ENCODE measurements at places on chromosomes 7 and 10.

- H3K4me3 ChIP-seq = no peak overlapping the region
- peak; percentile 73 for DNase-seq
- H3K27ac ChIP-seq = peak overlapping the region; percentile 22
- H3K27me3 ChIP-seq = no peaks in the 10 kb centered on the region
- no peaks in the 10 kb centered on the region for H3K36me3 ChIP-seq
These were observed 69.5 kb upstream of the ZNF438 start for GRCh38 chr10:31101123-31101522.

DNA sequence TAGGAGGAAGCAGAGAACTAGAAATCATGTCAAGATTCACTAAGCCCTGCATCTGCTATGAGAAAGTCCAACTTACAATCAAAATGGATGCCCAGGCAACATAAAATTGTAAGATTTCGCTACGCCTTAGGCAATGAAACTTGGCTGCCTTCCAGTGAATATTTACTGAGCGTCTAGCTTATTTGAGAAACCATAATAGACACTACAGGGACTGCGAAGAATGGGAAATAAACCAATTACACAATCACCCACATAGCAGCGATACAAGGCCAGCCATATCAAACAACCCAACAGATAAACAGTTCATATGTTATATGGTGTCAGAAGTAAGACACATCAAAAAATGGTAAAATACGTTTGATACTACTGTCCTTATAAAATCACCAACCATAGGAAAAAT, 545.0 kb upstream of the C7orf33 start:
- no peaks in the 10 kb centered on the region for H3K36me3 ChIP-seq
- H3K4me1 ChIP-seq = no peaks in the 10 kb centered on the region
- H3K4me3 ChIP-seq = no peak overlapping the region
- no peaks in the 10 kb centered on the region for H3K27me3 ChIP-seq
- DNase-seq = no peak

DNA sequence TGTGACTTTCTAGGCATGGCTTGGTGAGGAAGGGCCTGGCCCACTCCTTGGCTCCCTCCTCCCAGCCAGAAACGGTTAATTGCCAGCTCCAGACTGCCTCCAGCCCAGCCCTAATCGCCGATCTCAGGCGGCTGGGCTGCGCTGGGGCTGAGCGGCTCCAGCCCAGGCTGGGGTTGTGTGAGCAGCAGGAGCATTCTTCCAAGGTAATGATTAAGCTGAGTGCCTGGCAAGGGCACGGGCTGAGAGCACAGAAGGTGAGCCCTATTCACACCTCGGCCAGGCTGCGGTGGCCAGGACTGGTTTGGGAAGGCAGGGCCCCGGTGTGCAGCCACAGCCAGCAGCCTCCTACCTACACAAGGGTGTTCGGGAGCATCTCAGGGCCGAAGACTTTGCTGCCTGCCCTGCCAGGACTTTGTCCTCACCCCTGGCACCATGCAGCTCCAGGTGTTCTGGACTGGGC, at the start of gene TMEM72:
TMEM72 (plus strand) TSS at position 257 of the 460 bp plus-strand sequence; CDS start at position 433, 176 bp downstream.
- H3K4me3 ChIP-seq = no peak within 1 kb of the TSS
- H3K4me1 ChIP-seq = no peaks in the 10 kb centered on the region

- H3K27ac ChIP-seq = no peak overlapping the region
- no peaks in the 10 kb centered on the region for H3K36me3 ChIP-seq
- H3K27me3 ChIP-seq = no peaks in the 10 kb centered on the region
These were observed 91.2 kb upstream of the PLPP4 start for GRCh38 chr10:120365872-120366271.

DNA sequence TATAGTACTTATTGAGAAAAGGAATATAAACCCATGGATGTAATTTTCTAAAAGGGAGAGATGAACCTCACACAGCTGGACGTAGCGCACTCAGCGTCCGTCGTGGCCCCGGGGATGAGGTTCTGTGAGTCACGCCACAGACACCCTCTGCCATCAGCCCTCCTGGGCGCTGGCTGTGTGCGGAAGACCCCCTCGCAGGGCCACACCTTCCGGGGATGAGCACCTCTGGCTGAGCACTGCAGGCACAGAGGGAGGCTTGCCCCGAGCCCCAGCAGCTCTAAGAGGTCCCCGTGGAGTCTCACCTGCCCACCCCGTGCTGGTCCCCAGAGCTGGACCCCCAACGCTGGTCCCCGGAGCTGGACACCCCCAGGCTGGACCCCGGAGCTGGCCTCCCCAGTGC, 215.8 kb downstream of the PTPRN2 start:
- H3K36me3 ChIP-seq = no peaks in the 10 kb centered on the region
- no peak overlapping the region for H3K4me3 ChIP-seq
- no peaks in the 10 kb centered on the region for H3K4me1 ChIP-seq
- no peak overlapping the region for H3K27ac ChIP-seq

DNA sequence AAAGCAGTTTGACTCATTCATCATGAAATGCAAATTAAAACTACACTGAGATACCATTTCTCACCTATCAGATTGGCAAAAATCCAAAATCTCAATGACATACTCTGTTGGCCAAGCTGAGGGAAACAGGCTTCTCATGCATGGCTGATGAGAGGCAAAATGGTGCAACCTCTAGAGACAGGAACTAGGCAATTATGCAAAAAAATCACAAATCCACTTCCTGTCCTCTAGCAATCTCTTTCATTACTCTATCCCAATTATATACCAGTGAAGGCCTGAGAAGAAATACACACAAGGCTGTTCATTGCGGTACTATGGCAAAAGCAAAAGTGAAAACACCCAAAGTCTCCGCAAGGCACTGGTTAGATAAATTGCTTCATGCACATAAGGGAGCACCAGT, 25.9 kb upstream of the PTPRN2 start:
- H3K4me1 ChIP-seq = no peaks in the 10 kb centered on the region
- H3K27ac ChIP-seq = no peak overlapping the region
- H3K4me3 ChIP-seq = no peak overlapping the region
- no peak for DNase-seq
- H3K27me3 ChIP-seq = no peaks in the 10 kb centered on the region

DNA sequence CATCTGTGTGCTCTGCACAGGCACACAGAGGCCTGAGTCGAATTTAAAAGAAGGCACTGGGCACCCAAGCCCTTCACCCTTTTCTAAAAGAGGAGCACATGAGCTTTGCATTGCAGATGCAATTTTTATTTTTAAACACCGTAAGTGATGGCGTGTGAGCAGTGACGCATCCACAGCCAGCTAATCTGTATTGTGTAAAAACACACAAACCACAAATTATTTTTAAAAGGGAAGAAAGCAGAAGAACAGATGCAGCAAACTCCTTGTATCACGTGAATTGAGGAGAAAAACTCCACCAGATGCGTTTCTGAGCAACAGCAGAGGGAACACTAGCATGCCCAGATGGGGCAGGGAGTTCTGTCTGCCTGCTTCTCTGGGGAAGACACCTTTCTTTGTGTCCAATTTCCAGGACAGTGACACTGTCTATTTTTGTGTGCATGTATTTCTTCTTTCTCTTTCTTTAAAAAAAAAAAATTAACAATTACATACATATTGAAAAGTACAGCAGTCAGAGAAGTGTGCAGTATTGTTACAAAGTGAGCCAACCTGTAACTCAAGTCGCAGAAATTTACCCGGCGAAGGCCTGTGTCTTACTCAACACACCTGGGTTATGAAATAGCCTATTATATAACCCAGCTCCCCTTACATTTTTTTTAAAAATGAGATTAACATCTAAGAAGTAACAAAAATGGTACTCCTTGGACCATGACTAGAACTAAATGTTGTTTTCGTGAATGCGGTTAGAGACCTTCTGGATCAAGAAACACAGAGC, 39.2 kb downstream of the EEPD1 start:
- no peaks in the 10 kb centered on the region for H3K4me1 ChIP-seq
- no peaks in the 10 kb centered on the region for H3K27me3 ChIP-seq
- DNase-seq = no peak
- H3K36me3 ChIP-seq = no peaks in the 10 kb centered on the region
- H3K4me3 ChIP-seq = no peak overlapping the region

- peaks cover 39% of the 10 kb centered on the region for H3K36me3 ChIP-seq
- peaks cover 3% of the 10 kb centered on the region for H3K4me1 ChIP-seq
- no peak overlapping the region for H3K27ac ChIP-seq
- no peak for DNase-seq
- no peak overlapping the region for H3K4me3 ChIP-seq
These were observed 187.1 kb downstream of the TNS3 start for GRCh38 chr7:47394751-47395252.

DNA sequence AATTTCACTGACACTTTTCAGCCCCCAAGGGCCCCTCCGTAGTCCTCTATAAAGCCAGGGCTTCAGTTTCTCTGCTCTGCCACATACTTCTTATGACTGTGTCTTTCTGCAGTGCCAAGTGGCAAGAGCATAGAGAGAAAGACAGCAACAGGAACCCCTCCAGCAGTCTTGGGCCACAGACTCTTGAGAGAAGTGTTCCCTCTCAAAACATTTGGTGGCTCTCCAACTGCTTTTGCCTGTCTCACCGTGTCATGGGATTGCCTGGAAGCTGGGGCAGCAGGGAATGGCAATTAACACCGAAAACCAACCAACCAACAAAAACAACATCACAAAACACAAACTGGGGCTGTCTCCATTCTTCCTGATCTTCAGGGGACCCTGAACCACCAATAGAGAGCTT, 73.8 kb upstream of the ELN start:
- H3K4me3 ChIP-seq = no peak overlapping the region
- H3K36me3 ChIP-seq = no peaks in the 10 kb centered on the region

Data from ascending aorta (tissue), 2 donors.